SK-N-SH treated with all-trans-retinoic acid at 6 μM for 48 hours (cell line): ENCODE measurements at places on chromosomes 5 and 9.

DNA sequence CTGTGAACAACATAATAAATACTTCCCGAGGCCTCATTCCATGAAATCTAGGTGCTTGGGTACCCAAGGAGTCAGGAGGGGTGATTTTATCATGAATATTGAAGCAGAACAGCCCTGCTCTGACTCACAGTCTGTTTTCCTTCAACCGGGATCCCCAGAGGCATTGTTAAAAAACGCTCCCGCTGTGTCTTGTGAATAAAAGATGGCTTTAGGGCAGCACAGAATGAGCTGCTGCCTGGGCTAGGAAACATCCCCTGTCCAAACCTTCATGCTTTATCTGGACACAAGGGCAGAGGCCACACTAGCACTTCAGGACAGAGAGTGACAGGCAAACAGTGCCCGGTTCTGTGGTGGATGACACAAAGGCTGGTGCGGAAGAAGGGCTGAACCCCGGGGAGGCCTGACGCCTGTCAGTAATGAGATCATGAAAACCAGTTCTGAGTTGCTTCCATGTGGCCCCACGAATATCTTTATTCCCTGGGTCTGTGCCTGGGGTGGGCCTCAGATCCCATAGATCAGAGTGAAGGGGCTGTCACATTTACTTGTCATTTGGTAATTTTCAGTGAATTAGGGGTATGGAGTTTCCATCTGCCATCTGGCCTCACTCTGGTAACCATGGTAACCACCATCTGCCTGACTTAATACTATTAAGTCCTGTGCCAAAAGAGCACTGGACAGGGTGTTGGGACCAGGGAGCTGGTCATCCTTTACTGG, 2.6 kb downstream of the IGFBPL1 start:
- ATAC-seq: peak; percentile 29

GRCh38 chr5:31303688-31304087, 110.2 kb downstream of the CDH6 start:
- ATAC-seq: no peak; the same call in 2 of the 3 replicates

GRCh38 chr9:26310294-26310693, 582.3 kb downstream of the CAAP1 start:
- ATAC-seq: no peak

DNA sequence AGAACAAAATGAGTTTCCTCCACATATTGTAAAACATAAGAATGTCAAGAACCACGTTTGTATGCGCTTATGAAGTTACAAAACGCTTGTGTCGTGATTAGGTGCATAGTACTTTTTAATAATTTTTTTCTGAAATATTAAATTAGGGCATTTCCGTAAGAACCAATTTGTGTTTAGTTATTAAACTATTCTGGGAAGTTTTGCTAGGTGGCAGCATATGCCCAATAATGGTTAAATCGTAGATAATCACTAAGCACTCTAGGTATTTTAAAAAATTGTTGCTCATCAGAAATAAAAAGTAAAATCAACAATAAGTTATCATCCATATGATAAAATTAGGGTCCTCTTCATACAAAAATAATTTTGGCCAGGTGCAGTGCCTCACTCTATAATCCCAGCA, 5.4 kb downstream of the SRFBP1 start:
- no peak for ATAC-seq

DNA sequence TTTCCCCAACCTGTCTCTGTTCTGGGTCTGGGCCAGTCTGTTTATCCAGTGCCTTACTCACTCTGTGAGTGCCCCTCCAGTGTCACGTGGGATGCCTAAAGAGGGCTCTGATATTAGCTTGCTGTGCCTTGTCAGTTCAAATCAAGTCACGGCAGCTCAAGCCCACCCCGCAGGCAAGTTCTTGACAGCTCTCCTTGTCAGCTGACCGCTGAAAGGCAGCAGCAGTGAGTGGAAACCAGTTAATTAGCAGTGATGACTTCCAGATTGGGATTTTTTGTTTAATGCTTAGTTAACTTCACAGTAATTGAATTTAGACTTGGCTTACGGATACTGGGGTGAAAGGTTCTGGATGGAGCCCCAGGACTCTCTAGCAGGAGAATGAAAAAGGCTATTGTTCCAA, 210.1 kb downstream of the PSAT1 start:
- ATAC-seq: peak; percentile 41; the same call in 1 of the 3 replicates

GRCh38 chr9:105132606-105133005, 111.8 kb upstream of the SLC44A1 start:
- peak; percentile 84 for ATAC-seq

DNA sequence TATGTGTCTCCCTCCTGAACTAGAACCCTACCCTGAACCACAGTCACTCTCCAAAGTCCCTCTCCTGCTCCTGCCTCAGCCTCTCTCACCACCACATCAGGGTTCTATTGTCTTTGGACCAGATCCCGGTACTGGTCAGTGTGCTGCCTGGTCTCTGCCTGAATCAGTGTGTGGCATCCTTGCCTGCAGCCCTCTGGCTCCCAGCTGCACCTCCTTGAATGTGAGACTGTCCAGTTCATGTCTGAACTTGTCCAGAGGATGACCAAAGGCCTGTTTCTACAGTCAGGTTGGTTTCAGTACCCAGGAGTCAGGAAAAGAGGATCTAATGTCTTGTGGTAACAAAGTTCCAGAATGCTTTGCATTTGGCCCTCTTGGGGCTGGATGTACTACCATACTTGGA, 76.8 kb upstream of the RANBP3L start:
- ATAC-seq: no peak

GRCh38 chr5:98470747-98471146, 302.7 kb upstream of the RGMB start:
- ATAC-seq: peak; percentile 47

DNA sequence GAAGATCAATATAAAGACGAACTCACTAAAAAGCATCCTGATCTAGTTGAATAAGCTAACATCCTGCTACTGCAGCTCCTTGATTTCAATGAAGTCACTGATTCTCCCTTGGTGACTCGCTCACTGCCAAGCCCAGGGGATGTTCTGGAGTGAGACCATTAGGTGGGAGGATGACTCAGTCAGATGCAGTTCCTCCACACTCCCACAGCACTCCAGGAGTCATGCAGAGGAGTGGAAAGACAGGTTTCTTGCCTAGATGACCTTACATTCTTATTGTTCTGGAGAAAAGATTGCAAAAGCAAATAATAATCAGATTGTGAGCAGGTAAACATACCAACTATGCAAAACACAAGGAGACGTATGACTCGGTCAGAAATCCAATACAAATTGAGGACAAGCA, 15.3 kb downstream of the GCNT4 start:
- peak; percentile 35; the same call in 2 of the 3 replicates for ATAC-seq

GRCh38 chr9:115015018-115015635, 84.7 kb upstream of the TNFSF8 start:
- peak; percentile 62 for ATAC-seq

- no peak for ATAC-seq
These were observed 17.9 kb upstream of the CDC42SE2 start for GRCh38 chr5:131245948-131246347.
